NAMALWA (cell line): ENCODE measurements at places on chromosomes 3 and 15.

DNA sequence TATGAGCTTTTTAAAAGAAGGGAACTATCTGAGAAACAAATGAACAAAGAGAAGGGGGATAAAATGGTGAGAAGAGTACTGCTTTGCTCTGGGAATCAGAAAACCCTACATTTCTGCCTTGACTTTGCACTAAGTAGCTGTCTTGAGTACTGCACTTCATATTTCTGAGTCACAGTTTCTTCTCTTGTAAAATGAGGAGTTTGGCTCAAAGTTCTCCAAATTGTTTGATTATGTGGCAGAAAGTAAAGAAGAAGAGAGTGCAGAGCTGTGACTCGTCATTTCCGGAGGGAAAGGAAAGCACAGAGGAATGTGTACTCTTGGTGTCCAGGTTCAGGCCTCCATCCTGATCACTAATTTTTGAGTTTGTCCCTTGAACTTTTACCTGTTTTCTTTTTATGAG, 54.7 kb downstream of the TP63 start:
- no peak for DNase-seq

DNA sequence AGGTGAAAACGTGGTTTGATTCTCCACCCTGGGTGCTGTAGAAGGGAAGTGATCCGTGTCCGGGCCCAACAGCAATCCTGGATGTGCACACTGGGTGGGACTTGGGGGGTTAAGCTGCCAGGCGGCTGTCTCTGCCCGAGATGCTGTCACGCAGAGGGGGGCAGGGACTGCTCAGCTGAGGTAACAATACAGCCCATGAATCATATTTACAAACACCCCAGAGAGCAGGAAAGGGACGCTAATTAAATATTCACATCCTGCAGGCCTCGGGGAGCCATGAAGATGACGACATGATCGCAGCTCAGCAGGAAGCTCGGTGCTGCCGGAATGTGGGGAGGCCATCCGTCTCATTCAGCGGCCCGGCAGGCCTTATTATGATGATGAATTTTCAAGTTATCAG, 17.9 kb upstream of the CRABP1 start:
- no peak for DNase-seq

- DNase-seq = no peak
Measured at GRCh38 chr3:78845605-78846004, 922.2 kb downstream of the ROBO1 start.

DNA sequence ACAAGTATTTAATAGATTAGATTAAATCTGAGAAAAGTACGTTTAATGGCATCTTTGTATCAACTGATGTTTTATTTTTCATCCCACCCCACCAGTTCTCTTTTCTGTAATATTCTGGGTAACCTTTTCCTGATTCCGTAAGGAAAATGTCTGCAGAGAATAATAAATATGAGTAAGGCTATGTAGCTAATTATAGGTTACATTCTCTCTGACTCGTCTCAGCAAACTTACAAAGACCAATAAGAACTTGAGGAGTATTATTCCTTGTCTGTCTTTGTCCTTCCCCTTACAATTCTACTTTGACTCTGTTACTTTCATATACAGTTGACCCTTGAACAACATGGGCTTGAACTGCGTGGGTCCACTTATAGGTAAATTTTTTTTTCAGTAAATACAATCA, 12.1 kb downstream of the SNAP23 start:
- no peak for DNase-seq

DNA sequence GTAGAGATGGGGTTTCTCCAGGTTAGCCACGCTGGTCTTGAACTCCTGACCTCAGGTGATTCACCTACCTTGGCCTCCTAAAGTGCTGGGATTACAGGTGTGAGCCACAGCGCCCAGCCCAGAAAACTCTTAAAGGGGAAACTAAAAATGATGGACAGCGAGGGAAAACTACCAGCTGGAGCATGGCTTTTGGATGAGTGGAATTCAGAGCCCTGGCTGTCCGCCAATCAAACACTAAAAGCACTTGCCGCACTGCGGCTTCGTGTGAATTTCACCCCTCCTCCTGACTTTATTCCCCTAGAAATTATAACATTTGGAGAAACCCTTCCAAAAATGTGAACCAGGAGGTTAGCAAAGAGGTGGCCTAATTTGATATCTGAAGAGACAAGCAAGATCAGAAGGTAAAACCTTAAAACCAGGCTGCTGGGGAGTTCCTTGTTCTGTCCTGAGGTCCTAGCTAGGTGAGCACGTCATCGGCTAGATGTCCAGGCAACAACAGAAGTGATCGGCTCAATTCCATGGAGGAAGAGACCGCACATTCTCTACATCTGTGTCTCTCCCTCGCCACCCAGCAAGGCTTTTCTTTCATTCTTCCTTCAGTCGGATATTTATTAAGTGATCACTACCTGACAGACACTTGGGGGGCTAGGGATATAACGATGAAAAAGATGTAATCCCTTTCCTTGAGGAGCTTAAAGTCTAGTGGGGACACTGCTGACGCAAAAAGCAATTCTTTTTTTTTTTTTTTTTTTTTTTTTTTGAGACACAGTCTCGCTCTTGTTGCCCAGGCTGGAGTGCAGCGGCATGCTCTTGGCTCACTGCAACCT, 1.7 kb downstream of the TM4SF19 start:
- no peak for DNase-seq

GRCh38 chr3:143216709-143217182, 97.2 kb downstream of the CHST2 start:
- DNase-seq = peak; percentile 46

DNA sequence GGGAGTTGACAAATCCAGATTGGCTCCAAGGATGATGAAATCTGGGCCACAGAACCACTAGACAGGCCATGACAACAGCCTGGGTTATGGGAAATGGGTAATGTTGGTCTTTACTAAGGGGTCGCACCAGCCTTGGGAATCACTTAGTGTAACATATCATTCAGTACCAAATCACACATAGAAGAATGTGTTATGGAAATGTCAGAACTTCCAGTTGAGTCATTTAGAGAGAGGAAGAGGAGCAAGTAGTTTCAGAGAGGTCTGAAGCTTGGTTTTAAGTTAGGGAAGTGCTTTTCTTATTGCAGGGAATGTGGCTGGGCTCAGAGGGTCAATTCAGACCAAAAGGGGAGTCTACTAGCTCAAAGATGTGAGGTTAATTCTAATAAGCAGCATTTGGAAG, 241.6 kb upstream of the ZPLD1 start:
- DNase-seq = no peak

- no peak for DNase-seq
Measured at GRCh38 chr3:53773611-53774368, 72.4 kb downstream of the CHDH start.

DNA sequence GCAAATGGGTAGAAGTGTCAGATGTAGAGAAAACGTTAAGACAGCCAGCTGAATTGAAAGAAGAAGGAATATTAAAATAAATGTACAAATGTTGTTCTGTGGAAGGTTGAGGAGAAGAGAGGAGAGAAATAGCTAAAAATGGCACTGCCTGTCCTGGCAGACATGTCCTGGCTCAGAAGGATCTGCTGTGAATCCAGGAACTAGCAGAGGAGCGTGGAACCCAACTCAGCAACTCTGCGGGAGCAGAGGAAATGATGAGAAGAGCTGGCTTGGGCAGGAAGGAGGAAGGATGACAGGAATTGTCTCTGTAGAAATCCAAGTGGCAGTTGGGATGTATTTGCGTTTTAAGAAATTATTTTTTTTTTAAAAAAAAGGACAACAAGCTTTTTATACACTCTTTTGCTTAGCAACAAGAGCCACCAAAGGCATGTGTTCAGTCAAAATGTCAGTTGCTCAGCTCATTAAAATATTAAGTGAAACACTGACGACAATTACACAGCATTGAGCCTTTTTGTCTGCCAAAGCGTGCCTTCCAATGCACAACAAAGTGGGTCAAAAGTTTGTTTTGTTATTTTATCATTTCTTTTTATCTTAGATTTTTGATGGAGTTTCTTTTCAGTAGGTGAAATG, 16.1 kb downstream of the NANOGP8 start:
- DNase-seq = no peak

GRCh38 chr15:99180086-99180963, 69.1 kb downstream of the TTC23 start:
- no peak for DNase-seq

GRCh38 chr3:20074226-20075063, 34.2 kb downstream of the KAT2B start:
- DNase-seq = no peak

DNA sequence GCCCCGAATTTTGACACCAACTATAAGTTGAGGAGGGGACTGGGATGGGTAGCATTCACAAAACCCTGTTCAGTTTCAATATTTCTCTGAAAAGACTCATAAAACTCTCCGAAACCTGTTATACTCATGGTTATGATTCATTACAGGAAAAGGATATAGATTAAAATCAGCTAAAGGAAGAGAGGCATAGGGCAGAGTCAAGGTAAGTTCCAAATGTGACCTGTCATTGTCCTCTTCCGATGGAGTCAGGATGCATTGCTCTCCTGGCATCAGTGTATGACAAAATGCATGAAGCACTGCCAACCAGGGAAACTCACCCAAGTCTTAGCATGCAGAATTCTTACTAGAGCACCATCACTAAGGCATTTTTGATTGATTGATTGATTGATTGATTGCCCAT, 525.0 kb upstream of the NAALADL2 start:
- DNase-seq = no peak

DNA sequence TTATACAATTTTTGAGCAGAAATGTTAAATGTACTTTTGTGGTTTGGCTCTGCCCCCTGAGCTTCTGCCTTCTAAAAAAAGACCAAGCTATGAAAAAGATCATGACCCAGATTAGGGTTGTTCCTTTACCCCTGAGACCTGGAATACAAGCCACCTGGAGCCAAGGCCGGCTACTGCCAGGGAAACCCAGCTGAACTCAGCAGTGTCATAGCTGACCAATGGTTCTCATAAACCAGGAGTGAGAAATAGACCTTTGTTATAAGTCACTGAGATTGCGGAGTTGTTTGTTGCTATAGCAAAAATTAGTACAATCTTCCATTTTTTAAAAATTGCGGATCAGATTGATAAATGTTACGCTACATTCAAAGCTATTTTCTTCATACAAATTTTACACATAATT, 1261.7 kb downstream of the ROBO1 start:
- DNase-seq = no peak

DNA sequence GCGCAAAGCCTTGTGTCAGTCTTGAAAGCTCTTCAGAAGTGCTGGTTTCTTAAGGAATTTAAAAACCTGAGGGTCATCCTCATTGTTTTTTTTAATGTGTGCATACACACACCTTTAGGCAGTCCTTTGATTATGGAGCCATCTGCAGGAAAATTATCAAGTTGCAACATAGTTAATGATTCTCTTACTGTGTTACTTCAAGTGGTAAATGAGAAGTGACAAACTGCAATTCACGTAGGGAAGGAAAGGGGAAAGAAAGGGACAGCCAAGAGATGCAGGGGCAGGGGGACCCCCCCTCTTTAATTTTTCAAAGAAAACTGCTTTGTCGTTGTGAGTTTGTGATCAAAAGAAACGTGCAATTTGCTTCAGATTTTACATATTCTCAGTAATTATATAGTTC, 162.4 kb upstream of the CGNL1 start:
- peak; percentile 69 for DNase-seq
